CD4-positive, alpha-beta T cell treated with Interleukin-17A for 1 hour (primary cell): ENCODE measurements at places on chromosomes 4 and X.

DNA sequence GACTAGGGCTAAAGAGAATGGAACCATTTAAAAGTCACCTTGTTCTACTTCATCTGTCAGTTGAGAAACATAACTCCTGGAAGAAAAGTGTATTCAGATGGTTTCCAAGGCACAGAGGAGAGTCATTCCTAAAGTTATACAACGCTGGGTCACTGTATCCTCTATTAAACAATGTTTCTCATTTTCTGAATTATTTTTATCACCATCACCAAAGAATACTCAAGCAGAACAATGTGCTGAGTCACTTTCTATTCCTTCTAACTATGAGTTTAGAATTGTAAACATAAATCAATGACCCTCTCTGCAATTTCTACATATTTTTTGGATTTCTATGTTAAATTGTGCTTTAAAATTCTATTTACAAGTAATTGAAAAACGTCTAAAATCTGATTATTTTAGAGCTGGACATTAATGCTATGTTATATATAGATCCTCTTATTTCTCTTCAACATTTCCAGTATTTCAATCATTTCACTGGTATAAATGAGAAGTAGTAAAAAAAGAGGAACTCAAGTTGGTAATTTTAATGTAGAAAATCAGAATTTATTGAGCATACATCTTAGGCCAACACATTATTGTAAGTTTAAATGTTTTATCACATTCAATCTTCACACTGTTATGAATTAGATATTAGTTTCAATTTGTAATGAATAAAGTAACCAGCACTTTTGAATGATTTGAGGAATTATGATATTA lies 7.5 kb downstream of the DTHD1 start:
- no peak for DNase-seq

DNA sequence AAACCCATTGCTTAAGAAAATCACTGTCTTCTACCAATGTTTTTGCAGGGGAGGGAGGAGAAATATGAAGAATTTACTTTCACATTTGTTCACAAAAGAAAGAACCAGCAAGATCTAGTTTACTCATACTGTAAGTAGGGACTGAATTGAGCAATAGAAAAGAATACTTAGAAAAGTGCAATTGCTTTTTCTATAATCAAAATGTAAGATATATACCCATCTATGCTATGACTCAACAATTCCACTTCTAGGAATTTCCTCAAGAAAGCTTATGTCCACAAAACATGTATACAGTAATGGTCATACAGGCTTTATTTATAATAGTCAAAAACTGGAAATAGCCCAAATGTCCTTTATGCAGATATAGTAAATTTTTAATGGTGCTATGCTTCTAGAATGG lies 196.4 kb downstream of the LRBA start:
- no peak for DNase-seq

DNA sequence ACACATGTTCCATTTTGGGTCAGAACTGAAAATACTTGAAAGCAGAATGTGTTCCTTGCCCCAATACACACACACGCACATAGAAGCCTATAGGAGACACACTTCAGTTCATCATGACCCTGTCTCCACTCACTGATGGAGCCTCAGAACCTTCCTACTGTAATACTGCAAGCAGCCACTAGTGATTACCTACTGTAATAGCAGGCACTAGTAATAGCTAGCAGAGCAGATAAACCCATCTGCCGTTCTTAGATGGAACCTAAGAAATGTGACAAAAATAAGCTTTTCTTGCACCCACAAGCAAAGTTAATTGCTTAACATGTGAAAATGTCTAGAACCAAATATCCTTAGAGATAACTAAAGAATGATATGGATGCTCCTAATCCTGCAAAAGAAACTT lies 13.6 kb downstream of the AMTN start:
- DNase-seq = no peak

GRCh38 chr4:2372488-2373030 lies 45.9 kb downstream of the ZFYVE28 start:
- no peak for DNase-seq

- DNase-seq = no peak
Measured at GRCh38 chr4:94576210-94576609, 124.5 kb downstream of the PDLIM5 start.

- DNase-seq = no peak
Measured at GRCh38 chr4:150253965-150254630, 175.9 kb downstream of the DCLK2 start.

GRCh38 chr4:152771741-152772533 lies 7.6 kb downstream of the TIGD4 start:
- DNase-seq = no peak

GRCh38 chr4:86483773-86484172 lies 110.3 kb upstream of the PTPN13 start:
- DNase-seq = no peak

DNA sequence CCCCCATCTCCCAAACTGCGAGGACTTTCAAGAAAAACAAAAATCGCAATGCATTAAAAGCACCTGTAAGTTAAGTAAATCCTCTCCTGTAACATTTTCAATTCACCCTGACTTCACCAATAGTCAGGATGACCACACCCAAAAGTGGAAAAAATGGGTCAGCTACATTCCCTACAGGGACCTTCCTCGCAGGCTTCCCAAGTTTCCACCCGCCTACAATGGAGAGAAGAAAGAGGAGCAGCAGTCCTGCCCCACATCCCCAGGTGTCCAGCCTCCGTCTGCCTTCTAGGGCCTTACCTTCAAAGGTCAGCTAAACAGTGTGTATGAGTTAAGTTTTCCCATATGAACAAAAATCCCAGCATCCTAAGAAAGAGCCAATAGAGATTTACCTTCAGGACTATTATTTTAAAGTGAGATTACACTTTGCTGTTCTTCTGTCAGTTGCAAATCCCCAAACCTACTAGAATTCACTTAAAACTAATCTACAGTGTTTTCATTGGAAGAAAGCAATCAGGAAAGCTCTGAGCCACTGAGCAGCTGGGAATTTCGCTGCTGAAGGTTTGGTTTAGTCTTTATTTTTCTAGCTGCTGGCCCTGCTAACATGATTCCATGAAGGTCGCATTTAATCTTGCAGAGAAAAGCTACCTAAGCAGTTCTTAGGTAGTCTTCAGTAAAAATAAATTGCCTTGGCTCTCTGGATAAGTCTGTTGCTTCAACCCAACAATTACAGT lies 12.5 kb downstream of the IRF2 start:
- DNase-seq = no peak

- no peak for DNase-seq
Measured at GRCh38 chr4:17142232-17142711, 243.8 kb upstream of the LDB2 start.

GRCh38 chrX:15873566-15873965 lies 19.0 kb upstream of the AP1S2 start:
- no peak for DNase-seq

- DNase-seq = no peak
Measured at GRCh38 chr4:168441412-168441811, 38.9 kb downstream of the DDX60L start.

DNA sequence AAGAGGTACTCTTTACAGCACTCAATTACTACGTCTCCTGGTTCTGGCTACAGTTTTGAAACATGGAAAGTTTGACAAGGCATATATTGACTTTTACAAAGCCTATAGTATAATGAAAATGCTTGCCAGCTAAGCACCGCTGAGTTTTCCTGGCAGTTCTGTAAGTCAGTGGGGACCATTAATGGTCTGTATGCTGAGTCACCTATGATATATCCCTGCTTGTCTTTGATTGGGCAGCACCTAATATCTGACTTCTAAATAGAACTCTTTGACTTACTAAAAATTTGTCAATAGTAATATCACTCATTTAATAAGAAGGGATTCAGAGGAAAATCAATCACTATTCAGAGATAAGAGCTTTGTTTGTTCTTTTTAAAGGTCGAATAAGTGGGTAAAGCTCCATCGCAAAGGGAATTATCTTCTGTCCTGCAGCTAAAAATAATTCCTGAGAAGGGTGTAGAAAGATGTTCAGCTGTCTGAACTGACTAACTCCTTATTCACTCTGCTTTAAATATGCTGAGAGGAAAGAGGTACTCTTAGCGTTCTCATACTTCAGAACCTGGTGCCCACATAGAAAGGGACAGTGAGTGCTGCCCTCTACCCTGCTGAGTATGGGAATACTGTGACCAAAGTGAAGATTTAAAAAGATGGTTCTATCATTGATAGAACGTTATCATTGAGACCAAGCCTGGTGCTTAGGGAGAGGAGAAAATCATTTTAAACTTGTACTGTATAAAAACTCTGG lies 959 bp downstream of the SMPX start:
- no peak for DNase-seq

- no peak for DNase-seq
Measured at GRCh38 chrX:69280933-69281332, 115.7 kb upstream of the PJA1 start.

DNA sequence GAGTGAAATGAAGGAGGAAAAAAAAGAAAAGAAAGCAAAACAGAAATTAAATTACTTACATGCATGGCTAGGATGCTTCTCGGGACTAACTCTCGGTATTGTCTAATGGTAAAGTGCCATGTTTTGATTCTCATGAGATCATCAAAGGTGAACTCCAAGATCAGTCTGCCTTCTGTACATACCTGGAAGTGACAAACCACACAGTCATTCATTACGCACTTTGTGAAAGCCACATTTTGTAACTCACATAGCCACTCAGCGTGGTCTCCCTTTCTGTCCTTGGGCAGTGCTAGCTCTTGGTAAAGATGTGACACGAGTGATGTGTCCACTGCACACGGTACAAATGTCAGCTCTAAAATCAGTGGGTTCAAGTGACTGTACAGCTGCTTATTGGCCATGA lies 309.8 kb downstream of the LDB2 start:
- DNase-seq = no peak

DNA sequence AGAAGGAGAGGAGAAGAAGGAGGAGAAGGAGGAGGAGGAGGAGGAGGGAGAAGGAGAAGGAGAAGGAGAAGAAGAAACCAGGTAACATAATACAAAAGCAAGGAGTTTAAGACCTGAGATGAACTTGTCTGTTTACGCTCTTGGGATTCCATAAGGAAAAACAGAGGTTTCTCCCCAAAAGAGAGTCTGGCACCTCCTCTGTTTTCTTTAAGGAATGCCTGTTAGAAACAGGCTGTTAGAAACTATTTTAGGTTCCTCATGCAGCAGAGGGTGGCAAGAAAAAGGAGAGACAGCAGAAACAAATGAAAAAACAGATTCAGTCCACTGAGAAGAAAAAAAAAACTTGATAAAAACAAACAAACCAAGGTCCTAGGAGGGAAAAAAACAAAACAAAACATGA lies 10.3 kb upstream of the FHDC1 start:
- no peak for DNase-seq

- DNase-seq = no peak
Measured at GRCh38 chr4:156815717-156816359, 155.8 kb downstream of the PDGFC start.

GRCh38 chr4:69524706-69525105 lies 29.0 kb upstream of the UGT2B4 start:
- no peak for DNase-seq

DNA sequence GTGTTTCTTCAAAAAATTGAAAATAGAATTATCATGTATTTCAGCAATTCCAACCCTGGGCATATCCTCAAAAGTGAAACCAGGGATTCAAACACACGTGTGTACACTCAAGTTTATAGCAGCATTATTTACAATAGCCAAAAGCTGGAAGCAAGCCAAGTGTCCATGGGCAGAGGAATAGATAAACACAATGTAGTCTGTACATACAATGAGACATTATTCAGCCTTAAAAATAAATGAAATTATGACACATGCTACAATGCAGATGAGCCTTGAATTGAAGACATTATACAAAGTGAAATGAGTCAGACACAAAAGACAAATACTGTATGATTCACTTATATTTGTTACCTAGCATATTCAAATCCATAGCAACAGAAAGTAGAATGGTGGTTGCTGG lies 853.4 kb downstream of the STIM2 start:
- no peak for DNase-seq

- peak; percentile 5 for DNase-seq
Measured at GRCh38 chr4:158170691-158171561, 1.9 kb downstream of the GASK1B start.

GRCh38 chr4:174532445-174532844 lies 10.2 kb upstream of the HPGD start:
- DNase-seq = no peak

GRCh38 chrX:49838374-49838773 lies 9.3 kb downstream of the PAGE4 start:
- DNase-seq = no peak

- no peak for DNase-seq
Measured at GRCh38 chr4:151799417-151800012, 38.7 kb upstream of the GATB start.

- no peak for DNase-seq
Measured at GRCh38 chr4:40987151-40987550, 227.2 kb downstream of the APBB2 start.

GRCh38 chr4:56297776-56298175 lies 89.5 kb downstream of the AASDH start:
- DNase-seq = no peak

GRCh38 chr4:601612-602558 lies 23.5 kb upstream of the PDE6B start:
- DNase-seq = no peak

GRCh38 chr4:154660052-154660451 lies 47.6 kb upstream of the FGG start:
- no peak for DNase-seq

GRCh38 chr4:46354701-46355262 lies 35.1 kb downstream of the GABRA2 start:
- no peak for DNase-seq

DNA sequence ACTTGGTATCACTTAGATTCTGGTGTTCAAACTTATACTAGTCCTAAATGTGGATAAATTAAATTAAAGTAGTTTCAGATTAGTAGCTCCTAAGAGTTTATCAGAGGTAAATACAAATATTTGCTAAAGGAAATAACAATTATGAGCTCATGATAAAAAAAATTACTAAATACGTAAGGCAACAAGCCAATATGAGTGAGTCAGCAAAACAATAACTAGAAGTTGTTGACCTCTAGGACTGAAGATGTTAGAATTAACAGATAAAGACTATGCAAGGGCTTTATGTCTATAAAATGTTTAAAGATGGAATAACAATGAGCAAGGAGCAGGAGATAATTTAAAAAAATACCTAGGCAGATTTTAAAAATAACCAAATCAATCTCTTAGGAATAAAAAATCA lies 195.8 kb downstream of the CLCN4 start:
- DNase-seq = no peak

GRCh38 chrX:2841537-2841936 lies 12.8 kb downstream of the GYG2 start:
- no peak for DNase-seq

DNA sequence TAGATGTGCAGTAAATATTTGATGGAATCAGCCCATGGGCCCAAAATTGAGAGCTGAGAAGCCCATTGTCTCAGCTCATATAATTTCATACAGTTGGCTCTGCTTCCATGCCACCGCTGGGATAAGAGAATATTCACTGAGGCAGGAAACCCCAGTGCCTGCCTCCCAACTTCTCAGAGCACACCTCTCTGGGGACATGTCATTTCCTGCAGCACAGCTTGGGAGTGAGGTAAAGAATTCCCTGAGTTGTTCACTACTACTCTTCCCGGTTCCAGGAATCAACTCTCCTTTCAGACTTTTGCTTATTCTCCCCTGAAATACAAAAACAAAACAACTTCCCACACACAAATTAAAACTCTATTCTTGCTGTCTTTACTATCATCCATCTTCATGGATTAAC lies 389.3 kb downstream of the MAPK10 start:
- no peak for DNase-seq
